ENCODE measurements at places on chromosomes 7 and 10.

DNA sequence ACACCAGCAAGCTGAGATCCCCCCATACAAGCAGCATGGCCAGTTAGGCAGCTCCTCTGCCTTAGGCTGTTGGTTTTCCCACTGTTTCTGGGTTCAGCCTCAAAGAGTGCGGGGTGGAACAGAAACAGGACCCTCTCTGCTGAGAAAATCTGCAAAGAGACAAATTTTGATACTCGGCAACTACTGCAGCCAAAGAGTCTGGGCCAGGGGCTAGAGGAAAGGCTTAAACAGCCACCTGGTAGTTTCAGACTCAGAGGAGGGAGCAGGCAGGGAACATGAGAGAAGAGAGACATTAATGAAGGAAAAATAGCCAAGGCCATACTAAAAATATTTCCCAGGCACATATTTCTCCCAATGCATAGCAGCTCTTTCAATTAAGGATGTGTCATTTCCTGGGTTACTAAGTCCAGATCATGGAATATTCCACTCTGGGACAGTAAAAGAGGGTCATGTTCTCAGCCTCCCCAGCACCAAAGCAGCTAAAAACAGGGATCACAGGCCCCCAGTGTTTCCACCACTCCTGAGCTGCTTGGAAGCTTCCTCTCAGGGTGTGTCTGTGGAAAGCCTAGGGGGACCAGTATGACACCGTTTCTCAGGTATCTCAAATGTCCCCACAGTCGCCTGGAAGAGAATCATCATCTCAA, 29.8 kb downstream of the PDLIM1 start:
- DNase-seq = no peak

DNA sequence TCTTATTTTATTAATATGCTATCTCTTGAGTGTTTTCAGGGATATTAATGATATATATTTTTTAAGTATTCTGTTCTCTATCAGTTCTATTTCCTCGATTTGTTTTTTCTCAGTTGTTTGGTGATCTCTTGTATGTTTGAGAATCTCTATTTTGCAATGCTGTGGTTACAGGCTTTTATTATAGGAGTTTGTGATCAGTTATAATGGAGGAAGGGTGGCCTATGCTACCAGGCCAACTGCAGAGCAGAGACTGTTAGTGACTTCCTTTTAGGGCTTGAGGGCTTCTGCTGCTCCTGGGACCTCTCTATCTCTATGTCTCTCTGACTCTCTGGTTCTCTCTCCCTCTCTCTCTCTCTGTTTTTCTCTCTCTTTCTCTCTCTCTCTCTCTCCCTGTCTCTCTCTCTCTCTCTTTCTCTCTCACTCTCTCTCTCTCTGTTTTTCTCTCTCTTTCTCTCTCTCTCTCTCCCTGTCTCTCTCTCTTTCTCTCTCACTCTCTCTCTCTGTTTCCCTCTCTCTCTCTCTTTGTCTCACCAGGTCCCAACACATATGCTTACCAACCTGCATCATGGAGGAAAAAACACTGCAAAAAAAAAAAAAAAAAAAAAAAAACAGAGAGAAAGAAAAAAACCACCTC, 69.4 kb upstream of the CAV2 start:
- no peak for DNase-seq

DNA sequence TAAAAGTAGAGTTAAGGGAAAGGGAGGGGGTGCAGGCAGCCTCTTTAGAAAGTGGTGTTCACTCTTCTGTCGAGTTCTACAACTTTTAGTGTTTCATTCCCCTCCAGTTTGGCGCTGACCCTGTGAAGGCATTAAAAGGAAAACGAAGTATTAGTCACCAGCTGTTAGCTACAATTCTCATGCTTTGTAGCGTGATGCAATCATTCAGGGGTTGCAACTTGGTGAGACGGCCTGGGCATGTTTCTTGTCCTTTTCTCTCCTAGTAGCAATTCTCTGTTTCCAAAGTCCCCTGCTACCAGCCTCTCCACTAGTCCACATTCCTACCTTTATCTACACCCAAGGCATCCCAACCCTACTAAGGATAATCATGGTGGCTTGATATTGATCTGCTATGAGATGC, 33.7 kb upstream of the DGKI start:
- DNase-seq = no peak

- no peak for DNase-seq
Measured at GRCh38 chr7:3021825-3022224, 21.8 kb downstream of the CARD11 start.

DNA sequence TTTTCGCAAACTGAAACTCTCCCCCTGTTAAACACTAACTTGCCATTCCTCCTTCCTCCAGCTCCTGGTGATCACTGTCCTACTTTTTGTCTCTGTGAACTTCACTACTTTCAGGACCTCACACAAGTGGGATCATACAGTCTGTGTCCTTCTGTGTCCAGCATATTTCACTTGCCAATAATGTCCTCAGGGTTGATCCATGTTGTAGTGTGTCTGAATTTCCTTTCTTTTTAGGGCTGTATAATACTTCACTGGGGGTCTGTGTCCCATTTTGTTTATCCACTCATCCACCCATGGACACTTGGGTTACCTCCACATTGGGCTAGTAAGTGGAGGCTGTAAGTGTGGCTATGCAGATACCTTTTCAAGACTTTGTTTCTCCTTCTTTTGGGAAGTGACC, 42.7 kb upstream of the GJD4 start:
- no peak for DNase-seq

DNA sequence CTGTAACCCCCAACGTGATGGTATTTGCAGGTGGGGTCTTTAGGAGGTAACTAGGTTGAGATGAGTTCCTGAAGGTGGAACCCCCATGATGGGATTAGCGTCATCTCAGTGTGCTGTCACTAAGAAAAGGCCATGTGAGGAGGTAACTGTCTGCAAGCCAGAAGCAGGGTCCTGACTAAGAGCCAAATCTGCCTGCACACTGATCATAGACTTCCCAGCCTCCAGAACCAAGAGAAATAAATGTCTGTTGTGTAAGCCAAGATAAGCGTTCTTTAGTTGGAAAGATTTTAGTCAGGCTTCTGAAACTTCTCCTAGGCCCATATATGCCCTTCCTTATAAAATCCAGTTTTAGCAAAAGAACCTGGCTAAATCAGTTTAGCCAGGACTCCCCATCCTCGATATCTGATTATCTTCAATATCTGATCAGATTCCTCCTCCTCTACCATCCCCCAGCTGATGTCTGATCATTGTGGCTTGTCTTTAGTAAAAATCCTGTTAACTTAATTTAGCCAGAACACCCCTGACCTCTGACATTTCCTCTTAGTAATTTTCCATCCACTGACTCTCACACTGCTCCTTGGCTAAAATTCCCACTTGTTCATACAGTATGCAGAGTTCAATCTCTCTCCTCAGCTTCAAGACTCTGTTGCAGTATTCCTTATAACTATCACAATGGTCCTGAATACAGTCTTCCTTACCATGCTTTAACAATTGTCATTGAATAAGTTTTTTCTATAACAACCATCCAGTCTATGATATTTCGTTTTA, 835.4 kb upstream of the PHF14 start:
- DNase-seq = no peak

GRCh38 chr10:127354255-127354654, 157.9 kb upstream of the INSYN2A start:
- no peak for DNase-seq

GRCh38 chr7:117698018-117698417, 175.2 kb downstream of the CTTNBP2 start:
- DNase-seq = no peak

DNA sequence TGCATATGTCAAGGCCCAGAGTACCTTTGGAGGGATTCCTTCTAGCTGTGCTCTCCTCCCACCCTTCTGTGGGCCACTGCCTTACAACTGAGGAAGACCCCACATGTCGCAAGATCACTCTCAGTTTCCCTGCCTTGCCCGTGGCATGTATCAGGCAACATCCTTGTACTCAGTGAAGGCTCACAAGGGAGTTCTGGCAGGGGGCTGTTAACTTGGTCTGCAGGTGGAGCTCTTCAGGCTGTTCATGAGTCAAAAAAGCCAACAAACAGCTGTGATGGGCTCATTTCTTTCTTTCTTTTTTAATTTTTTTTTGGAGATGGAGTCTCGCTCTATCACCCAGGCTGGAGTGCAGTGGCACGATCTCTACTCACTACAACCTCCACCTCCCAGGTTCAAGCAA, 513.0 kb upstream of the ANKRD30A start:
- no peak for DNase-seq

- DNase-seq = no peak
Measured at GRCh38 chr10:113063043-113063967, 113.3 kb downstream of the TCF7L2 start.

DNA sequence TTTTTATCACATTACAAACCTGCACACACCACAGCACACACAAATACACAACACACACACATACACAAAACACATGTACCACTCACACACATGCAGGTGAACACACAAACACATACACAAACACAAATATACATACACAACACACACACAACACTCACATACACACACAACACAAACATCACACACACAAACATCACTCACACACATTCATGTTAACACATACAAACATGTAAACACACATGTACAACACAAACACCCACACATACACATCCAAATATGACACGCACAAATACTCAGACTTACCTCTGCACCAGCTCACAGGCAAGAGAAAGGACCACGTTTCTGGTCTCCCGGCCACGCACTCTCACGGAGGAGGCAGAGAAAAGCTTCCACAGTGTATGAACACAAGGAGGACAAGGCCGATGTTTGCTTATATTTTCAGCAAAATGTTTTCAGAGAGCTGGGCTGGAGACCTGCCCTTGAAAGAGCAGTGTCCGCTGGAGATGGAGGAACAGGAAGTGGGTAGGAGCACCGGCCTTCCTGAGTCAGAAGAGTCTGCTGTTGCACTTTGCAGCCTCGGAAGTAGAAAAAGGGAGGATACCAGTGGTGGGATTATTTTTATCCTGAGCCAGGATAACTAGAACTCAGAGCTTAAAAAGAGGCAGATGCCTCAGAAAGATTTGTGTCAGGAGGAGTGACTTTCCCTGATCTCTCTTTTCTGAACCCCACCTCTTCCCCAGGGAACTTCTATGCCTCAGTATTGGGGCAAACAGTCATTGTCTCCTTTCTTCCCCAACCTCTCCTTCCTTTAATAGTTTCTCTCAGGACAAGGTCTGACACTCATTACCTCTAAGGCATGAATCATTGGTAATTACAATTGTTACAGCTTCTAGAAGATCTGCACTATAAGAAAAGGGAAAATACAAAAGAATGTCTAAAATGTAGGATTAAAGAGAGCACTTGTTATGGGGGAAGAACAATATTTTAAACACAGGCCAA, at the start of gene GIMAP6:
Gene GIMAP6 (minus strand): TSS at position 520 of the 999 bp plus-strand sequence. CDS start 2,243 bp downstream, outside the sequence.
- DNase-seq = no peak

GRCh38 chr10:114458955-114459354, 54.7 kb upstream of the AFAP1L2 start:
- no peak for DNase-seq

All from effector CD8-positive, alpha-beta T cell (primary cell).